Type B pancreatic cell (in vitro differentiated cells): ENCODE measurements at places on chromosomes 16 and 17. TPM values are rescaled to one million over a fixed set of nuclear protein-coding genes. Genes with fewer than 3 reads are reported as not detected.

DNA sequence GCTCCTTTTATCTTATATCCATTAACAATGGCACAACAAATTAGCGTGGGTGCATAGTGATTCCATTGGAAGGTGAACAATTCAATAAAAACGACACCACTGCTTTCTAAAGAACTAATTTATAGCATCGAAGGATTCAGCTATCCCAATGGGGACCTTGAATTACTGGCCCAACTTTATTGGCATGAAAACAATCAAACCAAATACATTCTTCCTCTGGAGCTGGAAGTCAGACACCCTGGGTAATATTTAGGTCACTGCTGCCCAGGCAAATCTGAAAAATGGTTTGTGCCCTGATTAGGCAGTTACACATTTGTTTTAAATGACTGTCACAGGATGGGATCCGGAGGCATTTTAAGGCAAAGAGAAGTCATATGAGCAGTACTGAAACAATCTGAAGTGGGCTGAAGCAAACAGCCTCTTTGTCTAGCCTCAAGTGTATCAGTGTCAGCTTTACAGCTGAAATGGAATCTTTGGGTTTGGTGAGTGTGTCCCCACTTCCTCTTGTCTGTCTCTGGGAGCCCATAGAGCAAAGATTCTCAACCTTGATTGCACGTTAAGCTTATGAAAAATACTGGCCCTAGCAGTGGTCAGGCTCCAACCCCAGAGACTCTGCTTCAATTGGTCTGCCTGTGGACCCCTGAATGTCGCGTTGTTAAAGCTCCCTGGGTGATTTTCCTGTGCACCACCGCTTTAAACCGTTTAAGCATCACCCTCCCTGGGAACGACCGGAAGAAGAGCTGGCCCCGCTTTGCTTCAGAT lies 30.3 kb downstream of the CDK5R1 start:
- H3K27ac ChIP-seq: no peak overlapping the region
- H3K27me3 ChIP-seq: peaks cover 3% of the 10 kb centered on the region
- H3K4me1 ChIP-seq: peaks cover 38% of the 10 kb centered on the region
- no peak for DNase-seq
- no peaks in the 10 kb centered on the region for H3K36me3 ChIP-seq

The HEATR3 gene
- total RNA-seq: 16.7 and 17.9 TPM in 2 replicates

The RAB40B gene
- 16.7 and 18.9 TPM in 2 replicates for total RNA-seq

DNA sequence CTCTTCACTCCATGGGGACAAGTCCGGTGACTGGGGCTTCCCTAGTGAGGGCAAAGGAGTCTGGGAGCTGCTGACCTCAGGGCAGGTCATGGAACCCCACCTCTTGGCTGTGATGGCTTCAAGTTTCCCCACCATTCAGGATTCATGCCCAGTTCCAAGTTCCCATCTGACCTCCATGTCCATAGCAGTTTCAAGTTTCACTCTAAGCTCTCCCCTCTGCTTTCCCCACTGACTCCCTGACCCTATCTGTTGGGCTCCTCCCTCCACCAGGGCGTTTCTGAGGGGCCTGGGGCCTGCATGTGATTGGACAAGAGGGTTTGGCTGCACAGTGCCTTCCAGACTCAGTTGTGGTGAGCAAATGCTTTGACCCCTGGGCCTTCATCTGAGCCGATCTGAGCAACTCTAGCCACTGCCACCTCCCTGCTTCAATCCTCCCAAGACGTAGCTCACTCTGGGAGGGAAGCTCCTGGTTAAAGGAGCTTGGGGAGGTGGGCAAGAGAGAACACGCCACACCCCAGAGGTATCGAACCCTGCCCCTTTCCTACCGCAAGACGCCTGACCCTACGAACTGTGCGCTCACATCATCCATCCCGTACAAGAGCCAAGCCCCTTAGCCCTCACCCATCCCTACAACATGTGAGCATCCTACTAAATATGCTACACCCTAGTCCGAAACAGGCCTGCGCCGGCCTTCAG lies 8.3 kb downstream of the ZNF629 start:
- H3K27ac ChIP-seq: peak overlapping the region; percentile 63
- no peak for DNase-seq
- no peaks in the 10 kb centered on the region for H3K27me3 ChIP-seq
- peaks cover 20% of the 10 kb centered on the region for H3K4me1 ChIP-seq

- H3K4me3 ChIP-seq: peak within 1 kb of the TSS; percentile 9
- peaks cover 23% of the 10 kb centered on the region for H3K27me3 ChIP-seq
- H3K27ac ChIP-seq: no peak within 1 kb of the TSS
- H3K4me1 ChIP-seq: peaks cover 6% of the 10 kb centered on the region
Measured at GRCh38 chr17:56152874-56153602, at the start of gene ANKFN1. TSS of gene ANKFN1 (plus strand) at chr17:56153475. CDS start at chr17:56212668, 59,193 bp downstream.

The CCDC200 gene
- total RNA-seq: not detected in 2 replicates
